ENCODE measurements at places on chromosomes 16 and 17.

- DNase-seq: no peak
Measured at GRCh38 chr16:83733301-83733700, 74.5 kb upstream of the HSBP1 start.

DNA sequence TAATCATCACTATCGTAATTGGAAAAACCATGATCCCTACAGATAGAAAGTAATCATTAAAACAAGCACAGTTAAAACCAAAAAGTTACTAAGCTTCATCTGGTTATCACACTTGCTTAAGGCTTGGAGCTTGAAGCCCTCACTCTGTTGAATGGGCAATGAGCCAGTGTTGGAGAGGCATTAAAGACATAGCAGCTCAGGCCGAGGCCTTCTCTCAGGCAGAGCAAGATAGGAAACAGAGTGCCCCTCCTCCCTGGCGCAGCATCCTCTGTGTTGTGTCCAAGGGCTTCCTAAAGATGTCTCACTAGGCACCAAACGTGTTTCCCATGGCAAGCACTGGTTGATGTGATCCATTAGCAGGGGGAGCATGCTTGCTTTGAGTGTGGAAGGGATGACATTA, 34.9 kb upstream of the LGALS9 start:
- DNase-seq: no peak

GRCh38 chr17:71633391-71633849, 487.4 kb upstream of the SOX9 start:
- peak; percentile 28 for DNase-seq

DNA sequence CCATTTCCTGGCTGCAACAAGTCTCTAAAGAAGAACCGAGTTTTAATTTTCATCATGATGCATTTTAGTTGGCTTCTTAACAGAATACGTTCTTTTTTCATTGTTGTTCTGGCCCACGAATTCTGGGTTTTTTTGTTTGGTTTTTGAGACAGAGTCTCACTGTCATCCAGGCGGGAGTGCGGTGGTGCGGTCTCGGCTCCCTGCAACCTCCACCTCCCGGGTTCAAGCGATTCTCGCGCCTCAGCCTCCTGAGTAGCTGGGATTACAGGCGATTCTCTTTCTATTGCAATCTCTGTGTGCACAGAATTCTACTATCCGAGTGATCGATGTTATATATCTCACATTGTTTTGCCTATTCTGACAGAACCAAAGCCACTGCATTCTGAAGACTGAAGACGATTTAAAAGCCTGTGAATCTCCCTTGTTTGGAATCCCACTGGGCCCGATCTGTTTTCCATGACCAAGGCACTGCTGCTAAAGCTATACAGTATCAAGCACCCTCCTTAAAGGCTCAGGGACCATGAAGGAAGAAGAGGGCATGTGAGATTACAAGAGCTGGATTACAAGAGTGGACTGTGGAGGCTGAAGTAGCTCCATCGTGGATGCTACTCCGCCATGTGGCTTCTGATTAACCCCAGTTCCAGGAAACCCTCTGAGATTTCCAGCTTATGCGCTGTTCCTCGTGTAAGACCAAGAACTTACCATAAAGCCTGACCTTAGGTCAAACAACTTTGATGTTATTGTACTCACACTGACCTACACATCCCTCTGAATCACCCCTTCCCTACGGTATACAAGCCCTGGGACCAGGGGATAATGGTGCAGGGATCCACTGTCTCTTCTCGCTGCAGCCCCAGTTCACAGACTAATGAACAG, 44.3 kb downstream of the ADCY9 start:
- DNase-seq: no peak

- no peak for DNase-seq
Measured at GRCh38 chr17:31294231-31294630, 2.8 kb downstream of the OMG start.
